Cardiac septum (tissue), 1 donor: ENCODE measurements at places on chromosomes 6 and 20. TPM values are rescaled to one million over a fixed set of nuclear protein-coding genes. Genes with fewer than 3 reads are reported as not detected.

GABBR1 gene
- 29.5 TPM for total RNA-seq

SNRNP48 gene
- total RNA-seq, result 13.4 TPM

PNPLA1 gene
- not detected for total RNA-seq

- no peak for DNase-seq
Observed at GRCh38 chr6:15026832-15027231, 219.0 kb upstream of the JARID2 start.

COQ3 gene
- total RNA-seq, result 20.7 TPM
